ENCODE measurements at places on chromosomes 5 and 9.

DNA sequence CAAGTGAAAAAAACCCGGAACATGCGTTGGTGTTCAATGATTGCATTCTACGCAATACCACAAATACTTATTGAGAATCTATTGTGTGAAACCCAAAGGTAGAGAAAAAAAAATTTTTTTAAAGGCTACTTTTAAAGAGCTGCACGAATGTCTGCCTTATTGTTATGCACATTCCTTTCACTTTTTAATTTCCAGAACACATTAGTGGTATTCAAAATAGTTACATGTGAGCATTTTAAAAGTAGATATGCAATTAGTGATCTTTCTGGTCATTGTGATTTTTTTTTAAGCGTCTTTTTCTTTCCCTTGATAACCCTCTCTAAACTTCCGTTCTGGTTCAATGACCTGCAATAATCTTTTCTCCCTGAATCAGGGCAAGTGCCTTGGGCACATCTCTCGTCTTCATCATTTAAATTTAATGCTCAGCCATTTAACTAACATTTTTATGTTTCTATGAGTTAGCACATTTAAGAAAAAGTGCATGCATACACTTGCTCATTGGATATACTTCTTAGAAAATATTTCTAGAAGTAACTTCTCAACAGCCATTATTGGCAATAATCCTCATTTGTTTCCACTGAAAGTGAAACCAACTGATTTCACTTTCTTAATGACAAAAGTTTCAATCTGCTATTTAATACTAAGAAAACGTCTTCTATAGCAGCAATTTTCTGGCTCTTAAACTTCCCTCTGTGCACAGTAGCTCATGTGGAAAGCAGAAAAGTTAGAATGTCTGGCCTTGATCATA, 80.3 kb downstream of the CDH6 start:
- no peaks in the 10 kb centered on the region for H3K4me1 ChIP-seq
- H3K27me3 ChIP-seq, result no peaks in the 10 kb centered on the region
- no peaks in the 10 kb centered on the region for H3K36me3 ChIP-seq
- DNase-seq, result no peak

DNA sequence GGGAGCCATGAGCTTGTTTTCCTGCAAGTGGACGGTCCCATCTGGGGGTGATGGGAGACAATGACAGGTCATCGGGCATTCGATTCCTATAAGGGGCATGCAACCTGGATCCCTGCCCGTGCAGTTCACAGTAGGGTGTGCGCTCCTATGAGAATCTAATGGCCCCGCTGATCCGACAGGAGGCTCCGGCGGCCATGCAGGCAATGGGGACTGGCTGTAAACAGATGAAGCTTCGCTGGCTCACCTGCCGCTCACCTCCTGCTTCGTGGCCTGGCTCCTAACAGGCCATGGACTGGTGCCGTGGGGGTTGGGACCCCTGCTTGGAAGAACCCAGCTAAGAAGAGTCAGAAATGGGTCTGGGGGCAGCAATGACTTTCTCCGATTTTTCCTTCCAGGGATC, 21.0 kb downstream of the PAEP start:
- no peak overlapping the region for H3K27ac ChIP-seq
- H3K4me3 ChIP-seq, result no peak overlapping the region
- peaks cover 21% of the 10 kb centered on the region for H3K27me3 ChIP-seq
- no peak for DNase-seq

DNA sequence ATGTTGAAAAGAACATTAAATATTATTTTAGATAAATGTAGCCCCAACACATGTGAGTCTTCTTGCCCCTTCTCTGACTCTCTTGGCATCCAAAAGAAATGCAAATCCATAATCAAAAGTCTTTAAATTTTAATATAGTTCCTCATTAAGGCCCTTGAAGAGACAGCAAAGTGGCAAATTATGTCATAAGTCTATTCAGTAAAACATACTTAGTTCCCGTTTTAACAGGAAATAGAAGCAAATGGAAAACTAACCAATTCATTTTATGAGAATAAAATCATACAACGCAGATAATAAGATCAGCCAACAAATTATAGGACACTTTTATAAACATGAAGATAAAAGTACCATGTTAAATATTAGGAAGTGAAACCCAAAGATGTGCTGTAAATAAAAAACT, 20.1 kb upstream of the IFNB1 start:
- no peak overlapping the region for H3K4me3 ChIP-seq
- no peak for DNase-seq
- no peak overlapping the region for H3K27ac ChIP-seq
- H3K27me3 ChIP-seq, result no peaks in the 10 kb centered on the region

- peaks cover 2% of the 10 kb centered on the region for H3K4me1 ChIP-seq
- H3K36me3 ChIP-seq, result no peaks in the 10 kb centered on the region
- no peak overlapping the region for H3K4me3 ChIP-seq
- DNase-seq, result no peak
- no peak overlapping the region for H3K27ac ChIP-seq
Observed at GRCh38 chr5:112205846-112206245, 213.2 kb downstream of the EPB41L4A start.

GRCh38 chr5:90855296-90856010, 296.9 kb downstream of the ADGRV1 start:
- no peaks in the 10 kb centered on the region for H3K36me3 ChIP-seq
- H3K27me3 ChIP-seq, result peaks cover 2% of the 10 kb centered on the region
- no peak overlapping the region for H3K27ac ChIP-seq
- no peak overlapping the region for H3K4me3 ChIP-seq

DNA sequence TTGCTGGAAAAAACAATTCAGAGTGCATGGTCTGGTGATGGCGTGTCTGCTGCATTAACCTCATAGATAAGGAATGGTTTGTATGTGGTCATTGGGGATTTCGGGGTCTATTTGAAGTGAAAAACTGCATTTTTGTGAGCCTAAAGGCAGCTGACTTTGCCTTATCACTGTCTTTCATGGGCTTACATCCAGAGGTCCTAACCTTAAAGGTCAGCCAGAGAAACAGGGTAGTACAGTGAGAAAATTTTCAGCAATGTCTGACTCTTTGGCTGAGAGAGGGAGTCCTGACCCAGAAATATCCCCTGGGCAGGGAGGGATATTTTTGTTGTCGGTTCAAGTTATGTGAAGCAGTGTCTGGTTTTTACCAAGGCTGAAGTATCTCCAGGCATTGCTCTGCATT, 5.7 kb downstream of the PCSK5 start:
- no peak overlapping the region for H3K27ac ChIP-seq
- no peak for DNase-seq
- H3K4me3 ChIP-seq, result no peak overlapping the region

Data from activated T-cell treated with anti-CD3 and anti-CD28 coated beads, Interleukin-2, amount 50 U/mL, for 24 hours (primary cell).